ENCODE measurements at places on chromosomes 16 and 17.

DNA sequence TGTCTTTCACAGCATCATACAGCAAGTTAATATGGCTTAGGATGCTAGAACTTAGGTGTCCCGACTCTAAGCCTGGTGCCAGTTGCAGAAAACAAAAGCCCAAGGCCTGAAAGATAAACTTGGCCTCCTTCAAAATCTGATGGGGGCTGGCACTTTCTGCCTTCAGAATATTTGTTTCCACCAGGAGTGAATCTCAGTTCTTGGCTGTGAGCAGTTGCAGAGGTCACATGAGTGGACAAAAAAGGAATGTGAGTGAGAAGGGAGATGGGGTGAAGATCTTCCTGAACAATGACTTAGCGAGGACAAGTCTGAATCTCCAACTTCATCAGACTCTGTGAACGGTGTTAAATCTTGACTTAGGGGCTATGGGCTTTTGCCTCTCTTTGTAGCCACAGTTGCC is 46.6 kb downstream of the HOXB1 start:
- no peak for DNase-seq

DNA sequence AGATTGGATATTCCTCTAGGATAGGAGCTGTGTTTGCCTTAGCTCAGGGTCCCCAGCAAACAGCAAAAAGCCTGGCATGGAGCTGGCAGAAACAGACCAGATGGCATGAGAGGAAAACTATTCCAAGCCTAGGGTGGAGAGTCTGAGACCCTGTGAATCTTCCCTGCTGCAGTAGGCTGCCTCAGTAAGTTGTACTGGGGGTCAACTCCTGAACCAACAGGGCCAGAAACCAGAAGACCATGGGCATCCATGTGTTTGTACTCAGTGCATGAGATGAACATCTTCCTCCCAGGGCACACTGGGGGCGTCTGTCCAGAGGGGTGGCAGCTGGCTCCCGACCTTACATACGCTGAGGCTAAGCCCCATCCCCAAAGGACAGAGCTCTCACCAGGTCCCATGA is 214.4 kb downstream of the C16orf78 start:
- peak; percentile 7 for DNase-seq

GRCh38 chr17:72254808-72255449 is 134.1 kb downstream of the SOX9 start:
- no peak for DNase-seq

DNA sequence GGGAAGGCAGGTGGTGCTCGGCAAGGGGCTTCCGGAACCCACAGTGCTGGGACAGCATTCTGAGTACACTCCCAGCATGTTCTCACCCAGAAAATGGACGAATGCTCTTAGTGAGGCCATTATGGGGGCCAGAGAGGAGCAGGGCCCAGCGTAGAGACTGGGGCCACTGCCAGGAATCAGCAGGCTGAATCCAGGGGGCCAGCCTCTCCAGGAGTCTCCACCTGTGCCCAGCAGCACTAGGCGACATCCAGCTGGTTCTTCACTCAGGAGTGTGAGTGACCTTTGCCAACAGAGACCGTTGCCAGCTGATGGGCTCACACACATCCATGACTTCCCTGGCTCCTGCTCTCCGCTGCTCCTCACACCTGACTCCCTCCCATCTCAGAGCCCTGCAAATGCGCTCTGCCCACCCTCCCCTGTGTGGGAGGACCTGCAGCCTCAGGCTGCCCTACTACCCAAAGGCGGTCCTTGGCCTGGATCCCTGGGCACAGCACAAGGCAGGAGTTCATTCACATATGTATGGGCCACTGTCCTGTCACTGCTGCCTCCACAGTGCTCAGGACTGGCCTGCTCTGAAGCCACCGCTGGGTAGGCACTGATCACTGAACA is 5.1 kb downstream of the RHBDF1 start:
- DNase-seq: no peak

DNA sequence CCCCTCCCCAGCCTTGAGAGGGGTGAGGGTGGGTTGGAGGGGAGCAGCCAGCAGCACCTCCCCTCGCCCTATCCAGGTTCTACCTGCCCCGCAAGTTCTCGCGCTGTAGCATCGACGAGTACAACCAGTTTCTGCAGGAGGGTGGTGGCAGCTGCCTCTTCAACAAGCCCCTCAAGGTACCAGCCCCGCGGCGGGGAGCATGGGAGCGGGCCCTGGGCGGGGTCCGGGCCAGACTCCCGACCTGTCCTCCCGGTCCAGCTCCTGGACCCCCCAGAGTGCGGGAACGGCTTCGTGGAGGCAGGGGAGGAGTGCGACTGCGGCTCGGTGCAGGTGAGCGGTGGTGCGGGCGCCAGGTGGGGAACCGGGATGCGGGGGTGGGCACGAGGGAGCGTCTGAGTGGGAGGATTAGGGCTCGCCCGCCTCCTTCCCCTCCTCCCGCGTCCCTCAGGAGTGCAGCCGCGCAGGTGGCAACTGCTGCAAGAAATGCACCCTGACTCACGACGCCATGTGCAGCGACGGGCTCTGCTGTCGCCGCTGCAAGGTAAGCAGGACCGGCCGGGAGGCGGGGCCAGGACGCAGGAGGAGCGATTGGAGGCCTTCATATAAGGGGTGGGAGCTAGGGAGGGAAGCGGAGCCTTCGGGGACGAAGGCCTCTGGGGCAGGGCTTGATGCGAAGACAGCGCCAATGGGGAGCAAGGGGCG is 16.5 kb downstream of the ADAM11 start:
- DNase-seq: no peak

- no peak for DNase-seq
These were observed 106.5 kb downstream of the NCOR1 start for GRCh38 chr17:16108871-16109270.

GRCh38 chr17:50499721-50500120 is 8.5 kb upstream of the MYCBPAP start:
- DNase-seq: no peak

DNA sequence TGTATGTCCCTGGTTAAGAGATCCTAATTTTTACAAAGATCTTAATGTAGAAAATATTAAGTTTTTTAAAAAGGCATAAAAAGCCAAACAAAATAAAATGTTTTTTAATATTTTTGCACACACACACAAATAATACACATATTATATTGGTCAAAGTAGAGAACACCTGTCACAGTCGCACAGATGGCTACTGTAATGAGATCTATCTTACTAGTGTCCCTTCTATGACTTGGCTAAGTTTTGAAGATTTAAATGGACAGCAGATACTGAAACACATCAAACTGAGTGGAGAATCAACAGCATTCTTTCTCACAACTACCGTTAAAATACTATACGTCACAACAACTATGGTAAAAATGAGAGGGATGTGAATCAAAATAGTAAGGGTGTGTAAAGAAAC is 83.4 kb downstream of the HELZ start:
- DNase-seq: no peak

DNA sequence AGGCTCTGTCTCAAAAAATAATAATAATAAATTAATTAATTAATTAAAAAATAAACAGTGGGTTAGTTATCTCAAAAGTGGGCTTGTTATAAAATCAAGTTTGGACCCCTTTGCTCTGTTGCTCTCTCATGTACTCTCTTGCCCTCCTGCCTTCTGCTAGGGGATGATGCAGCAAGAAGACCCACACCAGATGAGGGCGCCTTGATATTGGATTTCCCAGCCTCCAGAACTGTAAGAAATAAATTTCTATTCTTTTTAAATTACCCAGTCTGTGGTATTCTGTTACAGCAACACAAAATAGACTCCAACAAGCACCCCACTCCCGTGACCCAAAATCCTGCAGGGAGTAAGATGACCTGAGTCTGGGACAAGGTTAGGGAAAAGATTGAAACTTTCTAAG is 2.1 kb upstream of the ZNF652 start:
- no peak for DNase-seq

- DNase-seq: no peak
These were observed 7.1 kb upstream of the BAIAP2 start for GRCh38 chr17:81027591-81028505.

DNA sequence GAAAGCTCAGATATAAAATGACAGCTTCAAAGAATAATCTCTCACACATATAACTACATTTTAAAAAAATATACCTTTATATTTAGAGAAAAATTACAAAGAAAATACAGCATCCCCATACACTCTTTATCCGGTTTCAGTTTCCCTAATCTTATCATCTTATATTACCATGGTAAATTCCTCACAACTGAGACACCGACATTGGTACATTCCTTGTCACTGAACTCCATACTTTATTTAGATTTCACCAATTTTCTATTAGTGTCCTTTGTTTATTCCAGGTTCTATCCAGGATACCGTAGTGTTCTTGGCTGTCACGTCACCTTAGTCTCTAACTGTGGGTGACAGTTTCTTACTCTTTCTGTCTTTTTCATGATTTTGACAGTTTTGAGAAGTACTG is 22.0 kb upstream of the ABCA10 start:
- DNase-seq: no peak

DNA sequence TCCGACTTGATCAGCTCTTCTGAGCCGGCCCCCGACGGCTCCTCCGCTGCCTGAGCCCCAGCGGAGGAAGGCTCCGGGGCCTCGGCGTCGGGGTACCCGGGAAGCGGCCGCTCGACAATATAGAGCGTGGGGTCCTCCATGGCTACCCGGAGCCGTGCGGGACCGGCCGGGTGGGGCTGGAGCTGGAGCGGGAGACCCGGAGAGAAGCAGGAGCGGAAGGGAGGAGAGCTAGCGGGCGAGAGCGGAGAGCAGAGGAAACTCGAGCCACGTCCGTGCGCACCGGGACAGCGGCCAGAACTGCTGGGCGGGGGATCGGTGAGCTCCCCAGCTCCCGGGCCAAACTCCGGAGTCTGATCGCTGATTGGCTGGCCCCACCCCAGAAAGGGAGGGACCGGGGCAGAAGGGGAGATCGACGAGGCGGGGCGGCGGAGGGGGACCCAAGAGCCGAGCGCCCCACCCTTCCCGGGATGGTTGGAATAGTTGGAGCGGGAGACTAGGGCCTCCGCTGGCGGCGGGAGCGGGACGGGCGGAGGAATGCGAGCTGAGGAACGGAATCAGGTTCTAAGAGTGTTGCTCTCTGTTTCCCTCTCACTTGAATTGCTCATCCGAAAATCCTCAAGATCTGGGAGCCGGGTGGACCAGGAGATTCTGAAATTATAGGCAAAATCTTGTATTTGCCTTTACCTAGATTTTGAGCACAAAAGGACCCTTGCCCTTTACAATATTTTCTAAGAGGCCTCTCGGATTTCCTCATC is at the start of gene CAVIN1:
CAVIN1 (minus strand) TSS at position 299 of the 755 bp plus-strand sequence; CDS start at position 140, 159 bp downstream.
- DNase-seq: peak; percentile 99

GRCh38 chr16:53821957-53822625 is 118.1 kb downstream of the FTO start:
- DNase-seq: no peak

GRCh38 chr17:2420176-2420575 is 19.3 kb upstream of the MNT start:
- no peak for DNase-seq

GRCh38 chr17:72486806-72487205 is 366.0 kb downstream of the SOX9 start:
- no peak for DNase-seq

GRCh38 chr16:56767024-56767423 is 37.1 kb downstream of the NUP93 start:
- DNase-seq: no peak

GRCh38 chr17:21451975-21452374 is 75.8 kb downstream of the KCNJ12 start:
- DNase-seq: no peak

GRCh38 chr16:25217112-25217511 is 365 bp downstream of the AQP8 start:
- no peak for DNase-seq

GRCh38 chr17:42760652-42761581 is at the start of gene RAMP2:
RAMP2 (plus strand) TSS chr17:42761227; CDS start chr17:42761262, 35 bp downstream.
- DNase-seq: no peak

DNA sequence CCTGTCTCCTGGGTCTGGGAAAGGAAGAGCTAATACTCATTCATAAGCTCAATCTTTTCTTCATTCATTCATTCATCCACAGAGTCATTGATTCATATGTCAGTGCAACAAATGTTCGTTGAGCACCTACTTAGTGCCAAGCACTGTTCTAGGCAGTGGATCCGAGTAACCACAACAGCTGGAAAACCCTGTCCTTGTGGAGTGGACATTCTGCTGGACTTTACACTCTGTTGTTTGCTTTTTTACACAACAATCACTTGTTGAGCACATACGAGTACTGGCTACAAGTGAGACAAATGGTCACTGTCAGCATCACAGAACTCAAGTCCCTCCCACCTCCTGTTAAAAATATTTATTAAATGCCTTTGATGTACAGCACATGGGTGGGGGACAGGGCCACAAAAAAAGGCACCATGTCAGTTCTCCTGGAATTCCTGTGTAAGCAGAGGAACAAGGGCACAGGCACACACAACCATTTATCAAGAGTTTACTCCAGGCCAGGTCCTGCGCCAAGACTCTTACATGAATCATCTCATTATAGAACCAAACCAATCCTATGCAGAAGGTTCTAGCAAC is 46.9 kb downstream of the TEKT5 start:
- no peak for DNase-seq

DNA sequence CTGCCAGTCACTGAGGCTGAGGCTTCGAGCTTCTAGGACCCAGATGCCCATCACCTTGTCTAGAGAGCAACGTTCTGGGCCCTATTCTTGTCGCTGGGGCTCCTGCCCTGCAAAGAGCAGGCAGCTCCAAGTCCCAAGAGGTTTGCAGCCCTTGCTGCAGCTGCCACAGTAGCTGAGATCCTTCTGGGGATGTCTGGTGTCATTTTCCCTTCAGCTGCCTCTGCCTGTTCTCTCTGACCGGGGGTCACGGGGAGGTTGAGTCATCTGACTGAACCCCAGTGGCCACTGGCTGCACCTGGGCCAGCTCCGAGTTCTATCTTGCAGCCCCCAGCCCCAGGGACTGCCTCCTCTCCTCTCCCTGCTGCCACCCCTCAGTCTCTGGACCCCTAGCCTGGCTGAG is 4.9 kb downstream of the WSCD1 start:
- no peak for DNase-seq

DNA sequence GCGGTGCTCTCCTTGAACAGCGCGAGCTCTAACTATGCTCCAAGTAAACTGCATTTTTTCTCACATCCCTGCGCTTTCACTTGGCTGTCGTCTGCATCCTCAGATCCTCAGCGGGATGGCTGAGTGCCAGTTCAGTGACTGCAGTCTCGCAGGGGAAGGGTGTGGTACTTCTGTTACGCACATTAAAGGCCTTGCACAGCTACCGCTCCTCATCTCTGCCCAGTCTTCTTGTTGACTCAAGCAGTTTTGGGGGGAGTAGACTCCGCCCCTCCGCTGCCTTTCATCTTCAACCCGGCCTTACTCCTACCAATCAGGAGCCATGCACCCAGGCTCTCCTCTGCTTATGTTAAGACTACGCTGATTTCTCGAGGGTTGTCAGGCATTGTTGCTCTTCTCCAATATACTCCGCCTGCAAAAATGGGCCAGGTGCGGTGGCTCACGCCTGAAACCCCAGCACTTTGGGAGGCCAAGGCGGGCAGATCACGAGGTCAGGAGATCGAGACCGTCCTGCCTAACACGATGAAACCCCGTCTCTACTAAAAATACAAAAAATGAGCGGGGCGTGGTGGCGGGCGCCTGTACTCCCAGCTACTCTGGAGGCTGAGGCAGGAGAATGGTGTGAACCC is 10.0 kb downstream of the ATP5PD start:
- DNase-seq: peak; percentile 84
